ENCODE measurements at places on chromosomes 5 and 9.

GRCh38 chr5:109563739-109564138, 126.0 kb upstream of the MAN2A1 start:
- DNase-seq = no peak

- no peak for DNase-seq
These were observed 29.9 kb downstream of the TLR4 start for GRCh38 chr9:117734082-117734481.

- DNase-seq = no peak
These were observed 5.4 kb downstream of the MED22 start for GRCh38 chr9:133342570-133342969.

DNA sequence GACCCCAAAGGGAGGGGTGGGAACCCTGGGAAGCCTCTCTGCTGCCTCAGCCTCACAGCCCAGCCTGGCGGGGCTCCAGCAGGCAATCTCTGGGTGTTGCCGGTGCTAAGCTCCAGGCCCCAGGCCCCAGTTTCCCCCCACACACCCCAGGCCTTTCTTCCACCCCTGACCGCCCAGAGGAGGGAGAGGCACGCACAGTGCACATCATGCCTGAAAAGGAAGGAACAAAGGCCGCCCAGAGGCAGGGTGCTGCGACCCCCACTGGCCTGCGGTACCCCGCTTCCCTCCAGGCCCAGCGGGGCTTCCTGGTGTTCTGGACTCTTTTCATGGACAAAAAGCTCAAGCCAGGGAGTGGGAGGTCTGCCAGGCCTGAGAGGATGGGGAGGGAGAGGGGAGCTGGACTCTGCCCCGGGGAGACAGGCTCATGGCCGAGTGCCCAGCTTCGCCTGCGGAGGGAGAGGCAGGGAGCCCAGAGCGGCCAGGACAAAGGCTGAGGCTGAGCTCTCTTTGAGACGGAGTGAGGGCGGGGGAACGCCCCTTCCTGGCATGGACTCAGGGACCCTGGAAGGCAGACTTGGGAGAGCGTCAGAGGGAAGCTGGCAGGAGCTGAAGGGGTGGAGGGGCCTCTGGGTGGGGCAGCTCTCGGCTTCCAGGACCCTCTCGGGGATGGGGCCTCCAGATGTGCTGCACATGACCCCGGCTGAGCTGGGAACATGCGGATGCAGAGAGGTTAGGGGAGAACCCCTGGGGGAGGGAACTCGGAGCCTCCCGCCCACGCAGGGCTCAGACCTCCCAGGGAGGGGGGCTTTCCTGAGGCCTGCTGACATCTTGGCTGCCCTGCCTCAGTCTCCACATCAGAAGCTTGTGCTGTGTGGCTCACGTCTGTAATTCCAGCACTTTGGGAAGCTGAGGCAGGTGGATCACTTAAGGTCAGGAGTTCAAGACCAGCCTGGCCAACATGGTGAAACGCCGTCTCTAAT, 1.8 kb upstream of the ENTPD2 start:
- DNase-seq = no peak

DNA sequence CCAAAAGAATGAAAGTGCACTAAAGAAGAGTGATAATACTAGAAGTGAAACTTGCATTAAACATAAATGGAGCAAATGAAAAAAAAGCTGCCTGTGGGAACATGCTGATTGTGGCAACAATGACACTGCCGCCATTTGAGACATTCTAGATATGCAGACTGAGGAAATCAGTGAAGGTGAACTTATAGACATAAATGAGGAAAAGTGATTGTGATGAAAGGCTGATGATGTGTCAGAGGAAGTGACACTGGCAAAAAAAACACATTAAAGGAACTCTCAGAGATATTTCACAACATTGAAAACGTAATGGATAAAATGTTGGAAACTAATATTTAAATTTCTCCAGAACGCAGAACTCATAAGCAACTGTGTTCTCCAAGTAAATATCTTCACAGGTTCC, 1.2 kb downstream of the ERCC8 start:
- DNase-seq = no peak

Data from NCI-H1417 treated with DMSO at 0.1 percent for 48 hours (cell line).